NCI-H510A treated with DMSO at 0.1 percent for 48 hours (cell line): ENCODE measurements at places on chromosomes 5 and 9.

DNA sequence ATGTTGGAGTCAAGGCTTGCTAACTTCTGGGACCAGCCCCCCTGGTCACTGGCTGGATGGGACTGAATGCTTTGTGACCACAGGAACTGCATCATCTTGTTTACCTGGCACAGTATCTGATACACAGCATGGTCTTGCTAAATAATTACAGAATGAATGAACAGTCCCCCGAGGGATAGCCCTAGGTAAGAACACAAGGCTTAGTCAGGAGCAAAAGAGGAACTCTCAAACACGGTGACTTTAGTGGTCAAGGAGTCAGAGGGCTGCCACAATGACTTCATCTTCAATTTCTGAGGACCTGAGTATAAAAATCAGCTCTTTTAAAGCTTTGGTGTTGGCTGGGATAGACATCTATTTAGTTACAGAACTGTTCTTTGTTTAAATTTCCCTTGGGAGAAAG is 15.1 kb upstream of the CXCL14 start:
- DNase-seq, result no peak

DNA sequence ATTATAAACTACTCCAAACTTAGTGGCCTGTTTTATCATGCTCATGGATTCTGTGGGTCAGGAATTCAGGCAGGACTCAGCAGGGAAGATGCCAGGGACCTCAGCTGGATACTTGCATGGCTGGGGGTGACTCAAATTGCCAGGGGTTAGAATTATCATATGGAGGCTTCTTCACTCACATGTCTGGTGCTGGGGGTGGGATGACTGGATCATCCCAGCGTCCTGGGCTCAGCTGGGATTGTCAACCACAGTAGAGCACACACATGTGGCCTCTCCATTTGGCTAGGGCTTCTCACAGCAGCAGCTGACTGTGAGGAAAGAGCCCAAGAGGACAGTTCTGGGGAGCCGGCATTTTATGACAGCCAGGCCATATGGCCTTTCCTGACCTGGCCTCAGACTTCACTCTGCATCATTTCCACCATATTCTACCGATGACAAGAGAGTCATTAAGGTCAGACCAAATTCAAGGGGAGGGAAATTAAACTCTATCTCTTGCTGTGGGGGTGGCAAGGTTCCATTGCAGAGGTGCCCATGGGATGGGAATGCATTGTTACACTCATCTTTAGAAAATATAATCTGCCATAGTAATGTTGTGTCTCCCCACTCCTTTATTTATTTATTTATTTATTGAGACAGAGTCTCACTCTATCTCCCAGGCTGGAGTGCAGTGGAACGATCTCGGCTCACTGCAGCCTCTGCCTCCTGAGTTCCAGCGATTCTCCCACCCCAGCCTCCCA is 5.2 kb upstream of the GRK6 start:
- DNase-seq, result no peak

DNA sequence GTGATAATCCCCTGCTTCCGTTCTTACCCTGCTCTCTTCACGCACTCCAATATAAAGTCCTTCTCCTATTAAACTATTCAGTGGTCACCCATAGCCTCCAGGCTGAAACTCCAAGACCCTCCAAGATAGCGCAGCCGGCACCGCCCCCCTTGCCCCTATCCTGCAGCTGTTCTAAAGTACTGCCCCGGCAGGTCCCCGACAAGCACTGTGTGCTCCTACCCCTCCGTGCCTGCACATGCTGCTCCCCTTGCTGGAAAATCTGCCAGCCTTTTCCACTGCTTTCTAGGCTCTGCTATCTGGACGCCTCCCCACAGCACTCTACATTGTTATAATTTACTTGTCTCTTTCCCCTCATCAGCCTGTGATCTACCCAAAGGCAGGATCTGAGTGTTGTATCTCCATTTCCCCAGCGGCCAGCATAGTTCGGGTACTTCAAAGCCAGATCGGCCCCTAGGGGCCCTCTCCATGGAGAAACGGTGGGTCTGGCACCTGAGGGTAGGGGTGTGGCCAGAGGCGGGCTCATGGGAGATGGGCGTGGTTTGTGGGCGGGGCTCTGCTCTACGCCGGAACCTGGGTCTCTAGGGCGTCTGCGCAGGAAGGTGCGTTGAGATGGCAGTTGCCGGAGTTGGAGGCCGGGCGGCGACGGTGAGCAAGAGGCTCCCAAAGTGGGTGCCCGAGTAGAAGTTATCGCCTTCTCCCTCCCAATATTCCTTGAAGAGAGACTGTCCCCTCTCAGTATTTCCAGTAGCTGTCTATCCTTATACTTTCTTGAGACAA is 83.5 kb upstream of the RUSC2 start:
- no peak for DNase-seq

- DNase-seq, result no peak
These were observed 151.5 kb downstream of the SLC12A2 start for GRCh38 chr5:128234928-128235641.

DNA sequence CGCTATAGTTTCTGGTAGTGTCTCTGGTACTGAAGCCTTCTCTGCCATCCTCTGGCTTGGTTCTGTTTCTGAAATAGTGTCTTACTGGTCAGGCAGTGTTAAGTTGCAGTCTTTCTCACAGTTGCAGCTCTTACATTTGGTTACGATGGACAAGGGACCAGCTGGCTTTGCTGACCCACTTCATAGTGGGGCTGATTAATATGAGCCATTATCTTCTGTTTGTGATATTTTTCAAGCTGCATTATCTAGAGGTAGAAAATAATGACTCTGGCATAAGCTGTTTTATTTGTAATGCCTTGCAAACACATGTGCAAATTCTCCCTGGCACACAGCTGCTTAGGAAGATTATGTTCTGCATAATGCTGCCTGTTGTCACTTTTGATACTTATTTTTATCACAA is 199.1 kb downstream of the KDM4C start:
- no peak for DNase-seq

DNA sequence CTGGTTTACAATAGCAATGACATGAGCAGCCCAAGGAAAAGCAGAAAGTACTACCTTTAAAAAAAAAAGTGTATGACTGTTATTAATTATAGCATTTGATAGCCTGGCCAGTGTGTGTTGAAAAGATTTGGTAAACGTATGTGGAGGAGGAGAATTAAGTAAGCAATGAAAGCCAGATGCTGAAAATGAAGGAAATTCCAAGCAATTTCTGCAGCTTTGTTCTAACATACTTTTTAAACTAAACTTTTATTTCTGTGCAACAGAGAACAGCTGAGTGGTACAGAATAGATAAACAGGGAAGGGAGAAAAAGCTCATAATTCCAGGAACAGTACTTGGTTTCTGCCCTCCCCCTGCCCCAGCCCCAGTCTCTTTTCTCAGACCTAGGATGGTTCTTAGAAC is 252.6 kb downstream of the ADAMTSL1 start:
- DNase-seq, result no peak

DNA sequence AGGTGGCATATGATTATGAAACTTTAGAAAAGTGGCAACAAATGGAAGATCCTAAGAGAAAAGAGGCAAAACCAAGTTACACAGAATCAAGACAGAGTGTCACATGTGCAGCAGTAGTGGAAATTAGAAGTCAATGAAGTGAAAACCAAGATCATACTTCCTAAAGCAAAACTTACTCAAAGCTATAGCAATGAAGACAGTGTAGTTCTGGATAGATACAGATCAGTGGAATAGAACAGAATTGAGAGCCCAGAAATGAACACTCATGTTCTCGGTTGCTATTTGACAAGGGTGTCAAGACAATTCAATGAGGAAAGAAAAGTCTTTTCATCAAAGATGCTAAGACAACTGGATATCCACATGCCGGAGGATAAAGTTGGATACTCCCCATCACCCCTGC is 43.5 kb downstream of the NAA35 start:
- DNase-seq, result no peak

DNA sequence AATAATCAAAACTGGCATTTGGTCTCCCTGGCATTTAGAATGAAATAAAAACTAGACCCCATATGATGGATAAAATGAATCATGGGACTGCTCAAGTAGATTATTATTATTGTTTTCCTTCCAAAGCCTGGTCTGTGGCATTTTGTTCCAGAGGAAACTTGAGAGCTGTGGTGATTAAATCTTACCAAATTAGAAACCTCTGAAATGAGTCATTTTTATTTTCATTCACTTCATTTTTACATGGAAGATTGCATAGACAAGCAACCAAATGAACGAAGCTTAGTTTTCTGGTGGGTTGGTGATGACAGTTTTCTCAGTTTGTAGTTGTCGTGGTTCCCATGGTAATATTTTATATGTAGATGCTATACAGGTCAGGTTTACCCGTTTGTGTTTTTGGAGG is 23.4 kb downstream of the PAM start:
- DNase-seq, result no peak

- no peak for DNase-seq
These were observed 142.0 kb downstream of the EGFLAM start for GRCh38 chr5:38400365-38400764.

GRCh38 chr9:71975833-71976232 is 64.4 kb downstream of the C9orf85 start:
- DNase-seq, result no peak

- DNase-seq, result no peak
These were observed 153.5 kb downstream of the RAPGEF6 start for GRCh38 chr5:131481569-131481968.

DNA sequence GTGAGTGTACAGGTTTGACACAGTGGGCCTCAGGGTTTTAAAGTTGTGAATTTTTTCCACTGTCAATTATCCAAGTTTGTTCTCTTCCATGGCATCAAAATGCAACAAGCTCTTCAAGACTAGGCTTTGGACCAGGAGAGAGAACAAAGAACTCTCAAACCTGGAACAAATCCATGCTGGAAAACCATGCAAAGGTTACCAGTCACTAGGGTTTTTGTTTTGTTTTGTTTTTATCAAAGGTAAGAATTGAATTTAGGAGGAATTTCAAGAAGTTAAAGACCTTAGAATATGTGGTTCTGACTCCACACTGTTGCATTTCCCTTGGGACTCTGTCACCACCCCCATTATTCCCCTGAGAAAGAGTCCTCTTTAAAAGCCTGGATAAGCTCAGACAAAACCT is 191.1 kb upstream of the PIK3R1 start:
- DNase-seq, result no peak

GRCh38 chr9:133471551-133472276 is 7.2 kb downstream of the SLC2A6 start:
- no peak for DNase-seq

- no peak for DNase-seq
These were observed 45.6 kb upstream of the SLC25A51 start for GRCh38 chr9:37949576-37949975.

DNA sequence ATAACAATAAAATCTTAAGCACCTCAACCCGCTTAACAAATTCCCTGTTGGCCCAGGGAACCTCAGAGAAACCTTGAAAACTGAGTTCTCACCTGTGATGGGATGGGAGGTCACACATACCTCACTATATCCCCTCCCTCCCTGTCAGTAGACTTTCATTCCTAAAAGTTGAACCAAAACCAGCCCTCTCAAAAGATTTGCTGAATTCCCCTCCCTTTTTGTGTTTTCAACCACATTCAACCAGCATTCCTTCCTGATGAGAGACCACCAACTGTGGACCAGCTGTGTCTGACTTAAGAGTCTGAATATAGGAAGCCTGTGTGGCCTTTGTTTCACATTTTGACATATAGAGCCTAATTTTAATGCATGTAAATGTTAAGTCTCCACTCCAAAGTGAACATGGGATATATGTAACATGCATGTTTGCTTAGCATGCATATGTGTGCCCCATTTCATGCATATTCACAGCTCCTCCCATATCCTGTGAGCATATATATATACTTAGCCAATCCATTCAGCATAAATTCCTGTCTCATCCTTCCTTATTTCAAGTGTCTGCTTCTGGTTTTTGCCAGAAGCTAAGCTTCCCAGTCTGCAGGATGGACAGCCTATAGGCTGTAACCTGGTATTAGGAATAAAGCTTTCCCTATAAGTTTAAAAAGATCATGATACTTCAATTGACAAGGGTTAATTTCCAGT is 604.6 kb downstream of the PTPRD start:
- DNase-seq, result no peak

DNA sequence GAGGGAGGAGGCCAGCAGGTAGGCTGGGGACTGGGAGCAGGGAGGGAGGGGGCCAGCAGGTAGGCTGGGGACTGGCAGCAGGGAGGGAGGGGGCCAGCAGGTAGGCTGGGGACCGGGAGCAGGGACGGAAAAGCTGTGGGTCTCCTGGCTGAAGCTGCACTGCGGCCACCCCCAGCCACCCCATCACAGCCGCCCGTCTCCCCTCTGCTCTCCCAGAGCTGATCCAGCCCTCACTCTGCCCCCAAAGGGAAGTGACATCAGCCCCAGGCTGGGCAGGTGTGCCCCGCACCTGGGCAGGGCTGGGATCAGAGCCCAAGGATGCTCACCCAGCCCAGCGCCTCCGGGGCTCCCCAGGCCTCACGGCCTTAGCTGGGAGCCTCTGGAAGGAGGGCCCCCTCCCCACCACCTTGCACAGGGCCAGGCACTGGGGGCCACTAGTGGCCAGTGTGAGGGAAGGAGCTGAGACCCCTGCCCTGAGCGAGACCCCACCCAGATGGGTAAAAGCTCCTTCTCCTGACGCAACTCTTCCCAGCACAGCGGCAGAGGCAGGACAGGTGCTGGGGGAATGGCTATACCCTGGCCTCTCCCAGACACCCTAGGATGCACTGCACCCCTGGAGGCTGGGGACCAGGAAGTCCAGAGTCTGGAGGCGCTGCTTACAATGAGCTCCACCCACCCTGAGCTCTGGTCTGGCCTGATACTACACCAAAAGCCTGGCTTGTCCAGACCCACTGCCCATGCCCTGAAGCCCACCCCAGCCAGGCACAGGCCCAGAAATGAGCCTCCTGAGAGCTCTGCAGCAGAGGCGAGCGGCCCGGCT is 11.6 kb downstream of the AGPAT2 start:
- no peak for DNase-seq

GRCh38 chr5:107806705-107807104 is 136.0 kb upstream of the EFNA5 start:
- DNase-seq, result no peak

DNA sequence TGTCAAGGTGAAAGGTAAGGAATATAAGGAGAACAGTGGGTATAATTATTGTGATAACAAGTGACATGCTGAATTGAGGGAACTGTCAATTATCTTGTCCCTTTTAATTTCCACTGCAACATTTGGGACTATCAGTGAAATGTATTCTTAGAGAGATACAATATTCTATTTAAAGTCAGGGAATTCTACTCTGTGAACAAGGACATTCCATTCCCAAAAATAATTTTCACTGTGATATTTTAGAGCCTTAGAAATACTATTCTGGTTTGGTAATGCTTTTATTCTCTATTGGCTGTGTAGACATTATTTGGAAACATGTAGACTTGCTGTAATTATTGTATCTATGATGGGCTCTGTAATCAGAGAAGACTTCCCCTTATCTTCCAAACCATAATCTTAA is 248.0 kb upstream of the PCSK5 start:
- DNase-seq, result no peak

DNA sequence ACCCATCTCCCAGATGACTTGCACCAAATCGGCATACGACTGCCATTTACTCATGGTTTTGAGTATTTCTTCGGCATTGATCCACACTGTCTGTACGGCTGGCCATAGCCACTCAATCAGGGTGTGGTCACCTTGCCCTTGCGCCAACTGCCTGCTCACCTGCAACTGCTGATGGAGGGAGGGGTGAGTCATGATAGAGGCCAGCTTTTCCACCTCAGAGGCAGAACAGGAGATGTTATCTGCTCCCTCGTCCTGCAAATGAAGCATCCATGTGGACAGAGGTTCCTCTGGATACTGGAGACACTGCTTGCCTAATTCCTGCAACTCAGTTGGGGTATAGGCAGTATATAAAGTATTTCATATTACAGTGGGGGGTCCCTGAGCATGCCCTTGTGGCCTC is 85.6 kb upstream of the ATP10B start:
- DNase-seq, result no peak

GRCh38 chr5:113035096-113035495 is 58.5 kb downstream of the DCP2 start:
- DNase-seq, result no peak
